ENCODE measurements at places on chromosomes 3 and 15. TPM values are rescaled to one million over a fixed set of nuclear protein-coding genes. Genes with fewer than 3 reads are reported as not detected.

GRCh38 chr3:47410417-47410720, 29.5 kb downstream of the PTPN23 start:
- no peak for DNase-seq

DNA sequence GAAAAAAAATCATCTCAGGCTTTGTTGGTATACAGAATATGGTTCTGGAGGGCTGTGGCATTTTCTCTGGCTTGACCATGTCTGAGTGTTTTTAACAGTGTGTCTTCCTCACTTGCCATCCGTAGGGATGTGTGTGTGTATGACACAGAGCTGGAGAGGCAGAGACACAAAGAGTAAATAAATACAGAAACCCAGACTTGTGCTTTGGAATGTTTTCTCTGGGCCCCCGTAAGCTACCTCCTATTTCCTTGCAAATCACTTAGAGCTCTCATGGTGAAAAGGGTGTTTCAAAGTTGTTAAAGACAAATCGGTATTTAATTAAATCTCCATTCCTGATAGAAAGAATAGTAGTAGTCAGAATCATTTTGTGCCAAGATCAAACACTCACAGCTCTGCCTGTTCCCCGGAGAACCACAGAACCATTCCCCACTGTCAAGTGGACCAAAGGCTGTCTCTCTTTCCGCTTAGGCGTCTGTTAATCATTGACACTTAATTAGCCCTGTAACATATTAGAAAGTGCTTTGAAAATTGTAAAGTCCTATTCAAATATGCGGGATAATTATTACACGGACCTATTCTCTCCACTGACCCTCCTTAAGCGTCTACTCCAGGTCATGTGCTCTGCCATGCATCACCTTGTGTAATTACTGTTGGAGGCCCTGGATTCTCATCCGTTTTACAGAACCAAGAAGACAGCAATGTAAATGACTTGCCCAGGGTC, 313.6 kb upstream of the TLE3 start:
- DNase-seq = no peak

Gene MRPL3
- 98.9 TPM for total RNA-seq

Gene ABTB1
- 6.4 TPM for total RNA-seq

Gene POPDC2
- 1.3 TPM for total RNA-seq

Data from fibroblast of villous mesenchyme (primary cell).